NCI-H345 (cell line): ENCODE measurements at places on chromosomes 12 and 14.

DNA sequence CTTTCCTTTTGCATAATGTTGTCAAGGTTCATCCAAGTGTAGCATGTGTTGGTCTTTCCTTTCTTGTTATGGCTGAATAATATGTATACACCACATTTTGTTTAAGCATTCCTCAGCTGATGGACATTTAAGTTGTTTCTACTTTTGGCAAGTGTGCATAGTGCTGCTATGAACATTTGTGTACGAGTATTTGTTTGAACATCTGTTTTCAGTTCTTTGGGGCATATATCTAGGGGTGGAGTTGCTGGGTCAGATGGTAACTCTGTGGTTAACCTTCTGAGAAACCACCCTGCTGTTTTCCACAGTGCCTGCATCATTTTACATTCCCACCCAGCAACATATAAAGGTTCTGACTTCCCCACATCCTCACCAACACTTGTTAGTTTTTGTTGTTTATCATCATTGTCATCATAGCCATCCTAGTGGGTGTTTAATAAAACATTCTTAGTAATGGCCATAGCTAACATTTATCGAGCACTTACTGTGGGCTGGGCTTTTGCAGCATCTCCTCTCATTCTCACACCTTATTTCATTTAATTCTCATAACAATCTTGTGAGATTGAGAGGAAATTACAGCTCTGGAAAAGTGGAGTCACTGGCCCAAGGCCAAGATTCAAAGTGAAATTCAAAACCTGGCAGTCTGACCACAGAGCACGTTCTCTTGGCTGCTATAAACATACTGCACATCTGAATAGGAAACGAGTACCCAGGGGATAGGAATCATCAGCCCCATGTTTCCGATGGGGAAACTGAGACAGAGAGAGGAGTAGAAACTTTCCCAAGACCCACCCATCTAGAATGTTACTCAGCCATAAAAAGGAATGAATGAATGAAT is 193.6 kb downstream of the KSR2 start:
- no peak for DNase-seq

DNA sequence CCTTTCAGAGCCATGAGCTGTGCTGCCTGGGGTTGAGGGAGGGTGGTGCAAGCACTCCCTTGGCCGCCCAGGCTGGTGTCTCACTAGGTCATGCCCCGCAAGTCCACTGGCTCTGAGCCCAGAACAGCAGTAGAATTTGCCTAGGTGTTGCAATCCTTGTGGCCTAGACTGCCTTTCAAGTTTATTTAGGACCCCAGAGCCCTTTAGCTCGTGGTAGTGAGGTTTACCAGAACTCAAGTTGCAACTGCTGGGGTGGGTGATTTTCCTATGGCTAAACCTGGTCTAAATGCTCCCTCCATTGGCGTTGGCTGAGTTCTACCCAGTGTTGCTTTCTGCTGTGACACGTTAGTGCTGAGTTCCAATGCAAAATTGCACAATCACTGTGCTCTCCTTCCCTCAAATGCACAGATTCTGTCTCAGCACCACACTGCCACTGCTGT is 287.2 kb downstream of the BCAT1 start:
- DNase-seq, result no peak

- DNase-seq, result no peak
Observed at GRCh38 chr12:91496337-91496736, 313.7 kb upstream of the DCN start.

GRCh38 chr14:105913221-105913620 is 386.8 kb downstream of the TMEM121 start:
- no peak for DNase-seq

GRCh38 chr12:102484017-102484416 is 3.7 kb upstream of the IGF1 start:
- no peak for DNase-seq

- DNase-seq, result no peak
Observed at GRCh38 chr14:77406718-77407117, 16.6 kb downstream of the NOXRED1 start.

- no peak for DNase-seq
Observed at GRCh38 chr14:78446807-78447206, 276.6 kb downstream of the NRXN3 start.

- DNase-seq, result no peak
Observed at GRCh38 chr12:52027085-52027843, 20.5 kb downstream of the TAMALIN start.

DNA sequence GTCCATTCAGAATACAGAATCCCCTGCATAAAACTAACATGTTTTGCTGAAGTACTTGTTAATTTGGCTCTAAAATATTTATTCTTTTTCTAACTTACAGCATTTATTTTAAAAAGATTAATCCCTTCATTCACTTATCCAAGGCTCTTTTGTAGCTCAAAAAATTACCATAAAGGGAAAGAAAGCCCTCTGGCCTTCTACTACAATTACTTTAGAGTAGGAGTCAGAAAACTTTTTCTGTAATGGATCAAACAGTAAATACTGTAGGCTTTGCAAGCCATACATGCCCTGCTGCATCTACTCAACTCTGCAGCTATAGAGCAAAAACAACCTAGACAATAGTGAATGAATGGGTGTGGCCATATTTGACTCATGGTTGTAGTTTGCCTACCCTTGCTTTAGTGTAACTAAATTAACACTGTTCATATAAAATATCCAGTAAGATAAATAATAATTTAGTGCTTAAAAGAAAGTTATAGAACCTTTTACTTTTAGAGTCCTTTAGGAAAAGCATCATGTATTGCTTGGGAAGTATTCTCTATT is 74.2 kb upstream of the ZFP36L1 start:
- no peak for DNase-seq

- no peak for DNase-seq
Observed at GRCh38 chr14:22387776-22388241, 201.2 kb downstream of the DAD1 start.

DNA sequence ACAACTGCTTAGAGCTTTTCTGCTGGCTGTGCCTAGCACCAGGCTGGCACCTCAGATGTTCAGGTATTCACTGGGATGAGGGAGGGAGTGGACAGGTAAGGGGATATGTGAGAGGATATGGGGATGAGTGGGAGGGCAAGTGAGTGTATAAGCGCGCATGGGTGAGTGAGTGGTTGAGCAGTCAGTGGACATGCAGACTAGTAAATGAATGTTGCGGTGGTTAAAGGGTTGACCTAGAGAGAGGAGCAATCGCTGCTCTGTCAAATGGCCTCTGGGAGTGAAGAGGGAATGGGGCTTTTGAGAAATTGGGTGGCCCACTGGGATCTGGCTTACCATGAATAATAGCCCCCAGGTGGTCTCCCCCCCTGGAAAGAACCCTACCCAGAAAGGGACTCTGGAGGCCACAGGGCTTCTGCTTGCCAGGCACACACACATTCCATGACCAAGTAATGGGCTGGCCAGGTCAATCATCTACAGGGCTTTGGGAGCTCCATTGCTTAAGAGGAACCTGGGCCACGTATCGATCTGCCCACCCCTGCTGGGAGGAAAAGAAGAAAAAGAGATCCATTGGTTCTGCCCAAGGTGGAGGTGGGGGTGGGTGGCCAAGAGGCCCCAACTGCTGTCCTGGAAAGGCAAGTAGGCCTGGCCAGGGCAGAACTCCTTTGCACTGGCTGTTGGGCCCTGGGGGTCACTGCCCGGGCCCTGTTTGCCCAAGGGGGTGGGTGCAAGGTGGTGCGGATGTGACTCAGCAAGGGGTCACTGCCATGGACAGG is 30.8 kb upstream of the ZFP36L1 start:
- DNase-seq, result no peak

GRCh38 chr12:63480186-63480585 is 188.1 kb downstream of the DPY19L2 start:
- no peak for DNase-seq

GRCh38 chr12:6540181-6540877 is 6.0 kb downstream of the GAPDH start:
- peak; percentile 82 for DNase-seq

GRCh38 chr14:92633274-92633616 is 115.2 kb downstream of the LGMN start:
- no peak for DNase-seq

- DNase-seq, result no peak
Observed at GRCh38 chr14:61532763-61533162, 162.6 kb upstream of the HIF1A start.

DNA sequence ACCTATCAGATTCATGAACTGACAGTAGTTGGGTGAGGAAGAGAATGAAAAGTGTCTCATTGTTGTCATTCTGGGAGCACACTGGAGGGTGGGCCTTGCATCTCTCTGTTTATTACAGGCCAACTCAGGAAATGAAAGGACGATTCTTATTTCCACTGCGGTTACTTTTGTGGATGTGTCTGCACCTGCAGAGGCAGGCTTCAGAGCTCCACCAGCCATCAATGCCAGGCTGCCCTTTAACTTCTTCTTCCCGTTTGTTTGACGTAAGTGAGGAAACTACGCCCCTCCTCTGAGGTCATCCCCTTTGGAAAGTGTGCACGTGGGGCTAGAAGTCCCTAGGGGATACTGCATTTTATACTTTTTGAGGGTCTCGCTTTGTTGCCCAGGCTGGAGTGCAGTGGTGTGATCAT is 33.7 kb downstream of the TCTN1 start:
- no peak for DNase-seq

- DNase-seq, result no peak
Observed at GRCh38 chr14:102952276-102952675, 29.8 kb downstream of the AMN start.

GRCh38 chr14:77730976-77731497 is 23.1 kb downstream of the SLIRP start:
- no peak for DNase-seq

GRCh38 chr12:6507102-6507998 is 13.4 kb downstream of the NCAPD2 start:
- DNase-seq, result no peak

- no peak for DNase-seq
Observed at GRCh38 chr12:65327207-65328076, 49.0 kb downstream of the MSRB3 start.

DNA sequence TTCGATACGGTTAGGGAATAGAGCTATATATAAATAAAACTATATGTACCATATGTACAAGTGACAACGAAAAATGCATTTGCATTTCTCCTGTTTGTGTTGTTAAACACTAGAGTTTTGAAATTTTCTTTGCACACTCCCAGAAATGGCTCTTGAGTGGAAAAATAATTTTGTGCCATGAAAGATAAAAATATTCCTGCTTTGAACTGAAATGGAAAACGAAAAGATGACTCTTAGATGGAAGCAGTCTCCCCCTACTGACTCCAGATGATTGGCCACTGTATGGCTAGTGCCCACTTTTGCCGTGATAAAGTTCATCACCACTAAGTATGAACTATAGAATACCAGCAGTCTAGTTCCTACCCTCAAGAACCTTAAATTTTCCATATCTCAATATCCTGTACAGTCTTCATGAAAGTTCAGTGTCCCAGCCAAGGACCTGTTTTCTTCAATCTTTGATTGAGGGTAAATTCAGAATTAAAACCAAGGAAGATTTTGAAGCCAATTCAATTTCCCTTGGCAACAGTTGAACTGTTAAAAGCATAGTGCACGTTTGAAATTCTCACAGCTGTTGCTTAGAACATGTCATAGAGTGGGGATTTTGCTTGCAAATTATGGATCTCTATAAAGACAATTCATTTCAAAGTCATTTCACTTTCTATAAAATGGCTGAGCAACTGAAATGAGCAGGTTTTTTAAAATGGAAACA is 1.6 kb upstream of the PPP2R5E start:
- no peak for DNase-seq

DNA sequence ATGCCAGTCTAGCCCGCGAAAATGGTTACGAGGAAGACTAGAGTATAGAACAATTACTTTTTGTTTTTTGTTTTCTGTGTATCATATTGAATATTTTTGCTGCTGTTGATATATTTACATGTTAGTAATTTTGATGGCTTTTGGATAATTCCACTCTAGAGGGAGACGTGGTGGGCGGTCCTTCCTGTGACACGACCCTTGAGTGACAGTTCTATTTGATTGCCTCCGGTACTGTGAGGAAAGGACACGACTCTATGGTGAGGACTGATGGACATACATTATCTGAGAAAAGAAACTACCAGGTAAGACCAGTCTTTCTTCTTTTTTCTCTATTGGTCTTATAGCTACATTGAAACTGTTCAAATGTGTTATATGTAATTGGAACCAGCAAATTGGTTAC is 34.7 kb downstream of the CNOT2 start:
- no peak for DNase-seq

DNA sequence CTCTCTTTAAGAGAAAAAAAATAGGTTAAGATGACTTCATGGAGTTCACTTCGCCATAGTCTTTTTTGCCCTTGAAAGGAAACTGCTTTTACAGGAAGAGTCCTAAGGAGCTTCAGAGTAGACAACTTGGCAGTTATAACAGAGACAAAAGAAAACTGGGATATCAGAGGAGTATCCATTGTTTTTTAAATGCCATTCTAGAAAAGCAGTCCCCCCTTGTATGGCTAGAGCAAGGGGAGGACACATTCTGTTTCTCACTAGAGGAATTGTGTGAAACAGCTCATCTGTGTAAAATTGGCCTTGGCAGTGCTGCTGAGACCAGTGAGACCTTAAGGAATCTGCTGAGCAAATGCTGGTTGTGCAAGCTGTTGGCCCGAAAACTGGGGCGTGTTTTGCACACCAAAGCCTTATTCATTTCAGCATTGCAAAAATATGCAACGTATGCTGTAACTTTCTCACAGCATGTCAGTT is 128.0 kb downstream of the GPR135 start:
- no peak for DNase-seq

DNA sequence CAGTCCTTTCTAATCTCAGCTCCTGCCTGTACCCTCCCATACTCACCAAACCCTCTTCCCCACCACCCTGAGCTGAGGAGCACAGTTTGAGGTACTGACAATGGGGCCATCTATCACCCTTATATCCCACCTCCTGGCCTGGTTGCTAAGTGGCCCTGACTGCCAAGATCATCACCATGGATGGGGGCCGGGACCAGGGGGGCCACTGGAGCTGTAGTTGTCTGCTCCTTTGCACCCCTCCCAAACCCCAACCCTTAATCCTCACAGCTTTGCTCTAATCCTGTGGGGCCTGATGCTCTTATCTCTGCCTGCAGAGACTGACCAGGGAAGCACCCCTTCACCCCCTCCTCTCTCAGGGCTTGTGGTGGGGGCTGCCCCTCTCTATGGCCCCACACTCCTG is 395 bp upstream of the GNB3 start:
- no peak for DNase-seq

DNA sequence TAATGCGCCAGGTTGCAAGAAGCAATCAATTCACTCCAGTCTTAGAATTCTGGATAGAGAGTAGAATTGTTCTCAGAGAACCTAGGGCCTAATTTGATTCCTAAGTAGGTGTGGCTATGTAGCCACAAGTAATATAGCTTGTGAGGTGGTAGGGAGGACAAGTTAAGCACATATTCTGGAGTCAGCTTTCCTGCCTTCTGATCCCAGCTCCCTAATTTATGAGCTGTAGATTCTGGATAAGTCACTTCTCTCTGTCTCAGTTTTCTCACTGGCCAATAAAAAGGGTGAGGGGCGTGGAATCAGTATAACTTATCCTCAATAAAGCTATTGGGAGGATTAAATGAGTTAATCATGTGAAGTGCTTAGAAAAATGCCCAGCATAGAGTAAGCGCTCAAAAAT is 3.0 kb upstream of the SNW1 start:
- DNase-seq, result no peak

- DNase-seq, result no peak
Observed at GRCh38 chr14:68688872-68689371, 103.9 kb downstream of the ZFP36L1 start.

- DNase-seq, result no peak
Observed at GRCh38 chr14:92503756-92504491, 9.7 kb upstream of the RIN3 start.

GRCh38 chr12:78204926-78205325 is 374.2 kb downstream of the NAV3 start:
- peak; percentile 36 for DNase-seq

- no peak for DNase-seq
Observed at GRCh38 chr12:65962921-65963861, 138.9 kb downstream of the HMGA2 start.
